ENCODE measurements at places on chromosomes 1 and 21.

GRCh38 chr1:38465460-38465859 lies 394.1 kb downstream of the RRAGC start:
- DNase-seq = no peak

DNA sequence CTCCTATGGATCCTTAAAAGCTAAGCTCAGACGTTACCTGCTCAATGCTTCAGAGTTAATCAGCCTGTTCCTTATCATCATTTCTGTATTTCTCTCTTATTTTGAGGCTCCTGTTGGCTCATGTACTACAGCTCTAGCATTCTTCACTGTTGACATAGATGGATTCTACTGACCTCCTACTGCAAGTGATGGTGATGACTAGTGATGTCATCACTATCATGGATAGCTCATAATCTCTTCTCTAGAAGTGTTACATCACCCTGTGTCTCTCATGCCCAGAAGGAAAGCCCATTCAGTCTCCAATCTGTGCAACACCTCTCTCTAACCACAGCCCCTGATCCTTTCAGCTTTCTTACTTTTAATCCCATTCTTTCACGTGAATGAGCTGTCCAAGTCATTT lies 168.2 kb upstream of the DPT start:
- no peak for DNase-seq

DNA sequence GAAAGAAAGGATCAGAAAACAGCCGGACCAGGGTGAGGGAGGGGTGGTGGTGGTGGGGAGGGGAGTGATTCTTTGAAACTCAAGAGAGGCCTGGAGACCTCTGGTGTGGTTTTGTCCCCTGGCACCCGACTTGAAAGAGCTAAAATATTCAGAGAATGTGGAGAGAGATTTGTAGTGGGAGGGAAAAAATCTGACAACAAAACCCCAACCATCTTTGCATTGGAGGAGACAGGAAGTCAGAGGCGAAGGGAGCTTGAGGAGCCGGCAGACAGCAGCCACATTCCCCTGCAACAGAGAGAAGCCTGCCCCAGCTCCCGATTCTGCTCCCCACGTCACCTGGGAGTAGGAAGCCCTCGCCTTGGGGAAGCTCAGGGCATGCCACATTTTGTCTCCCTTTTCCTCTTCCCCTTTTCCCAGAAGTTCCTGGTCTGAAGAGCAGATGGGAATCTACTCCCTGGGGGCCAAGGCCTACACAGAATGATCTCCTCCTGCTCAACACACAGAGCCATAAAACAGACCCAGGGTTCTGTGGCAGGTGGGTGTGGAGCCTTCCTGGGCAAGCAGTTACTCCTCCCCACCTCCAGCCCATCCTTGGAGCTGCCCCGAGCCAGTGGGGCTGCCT lies 84.9 kb downstream of the ITPKB start:
- peak; percentile 58 for DNase-seq

DNA sequence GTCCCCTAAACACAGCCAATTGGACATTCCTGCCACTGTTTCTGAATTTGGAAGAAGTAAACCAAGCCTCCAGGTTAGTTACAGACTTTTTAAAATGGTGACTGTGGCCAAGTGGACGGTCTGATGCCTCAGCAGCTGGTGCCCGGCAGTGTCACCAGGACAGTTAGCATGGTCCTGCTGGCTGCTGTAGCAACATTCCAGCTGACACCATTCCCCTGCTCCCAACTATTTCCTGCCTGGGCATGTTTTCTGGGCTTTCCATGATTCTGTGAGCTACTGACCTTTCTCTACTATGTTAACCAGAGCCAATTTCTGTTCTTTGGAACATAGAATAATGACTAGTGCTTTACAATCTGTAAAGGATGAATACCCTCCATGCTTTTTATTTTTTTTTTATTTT lies 95.0 kb downstream of the TLR5 start:
- DNase-seq = no peak

DNA sequence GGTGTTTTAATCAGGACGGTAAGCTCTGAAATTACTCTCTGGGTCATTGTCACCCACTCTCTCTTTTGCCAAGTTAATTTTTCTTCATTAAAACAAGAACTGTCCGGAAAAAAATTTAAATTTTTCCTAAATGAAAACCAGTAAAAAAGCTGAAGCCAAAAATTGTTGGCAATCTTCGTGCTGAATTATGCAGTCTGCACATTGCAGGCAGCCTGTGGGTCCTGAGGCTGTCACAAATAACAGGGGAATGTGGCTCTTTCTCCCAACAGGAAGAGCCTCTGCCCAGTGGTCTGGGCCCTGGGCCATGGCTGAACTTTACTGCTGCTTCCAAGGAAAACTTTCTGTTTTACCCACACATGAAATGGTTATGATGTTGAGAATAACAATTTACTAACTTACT lies 153.9 kb upstream of the SPAG17 start:
- no peak for DNase-seq

- DNase-seq = no peak
Observed at GRCh38 chr1:202291961-202292712, 49.6 kb downstream of the UBE2T start.

DNA sequence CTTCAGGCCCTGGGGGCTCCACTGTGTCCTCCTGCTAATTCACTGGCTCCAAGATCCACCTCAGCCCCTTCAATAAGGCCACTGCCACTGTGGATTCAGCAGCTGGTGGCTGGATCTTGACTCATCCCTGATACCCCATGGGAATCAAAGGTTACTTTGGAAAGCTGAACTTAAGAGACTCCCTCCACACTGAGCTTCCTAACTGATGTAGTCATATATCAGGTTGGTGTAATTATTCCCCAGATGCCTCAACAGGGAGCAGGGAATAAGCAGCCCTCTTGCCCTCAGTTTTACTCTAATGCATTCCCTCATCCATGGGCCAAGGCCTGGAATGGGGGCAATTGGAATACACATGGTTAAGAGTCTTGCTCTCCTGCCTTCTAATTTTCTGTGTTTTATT lies 164.6 kb downstream of the FASLG start:
- DNase-seq = no peak

DNA sequence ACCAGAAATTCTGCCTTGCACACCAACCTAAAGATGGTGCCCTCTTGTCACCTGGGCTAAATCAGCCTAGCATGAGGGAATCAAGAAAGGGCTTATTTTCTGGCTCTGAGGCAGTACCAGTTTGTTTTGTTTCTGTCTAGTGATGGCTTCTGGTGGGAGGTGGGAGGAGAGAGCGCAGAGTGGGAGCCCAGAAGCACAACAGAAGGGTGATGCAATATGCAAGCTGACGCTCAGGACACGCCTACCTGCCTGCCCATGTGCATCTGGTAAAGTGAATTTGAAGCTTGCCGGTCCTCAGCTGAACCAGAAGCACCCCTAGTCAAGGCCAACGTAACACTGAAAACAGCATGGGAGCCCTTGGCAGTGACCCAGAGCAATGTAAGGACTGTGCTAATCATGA lies 138.4 kb upstream of the TIAM1 start:
- no peak for DNase-seq

Data from Caco-2 (cell line).